Sigmoid colon (tissue), 7 donors: ENCODE measurements at places on chromosomes 13 and 19. TPM values are rescaled to one million over a fixed set of nuclear protein-coding genes. Genes with fewer than 3 reads are reported as not detected.

KLF1 gene
- not detected for total RNA-seq

DNA sequence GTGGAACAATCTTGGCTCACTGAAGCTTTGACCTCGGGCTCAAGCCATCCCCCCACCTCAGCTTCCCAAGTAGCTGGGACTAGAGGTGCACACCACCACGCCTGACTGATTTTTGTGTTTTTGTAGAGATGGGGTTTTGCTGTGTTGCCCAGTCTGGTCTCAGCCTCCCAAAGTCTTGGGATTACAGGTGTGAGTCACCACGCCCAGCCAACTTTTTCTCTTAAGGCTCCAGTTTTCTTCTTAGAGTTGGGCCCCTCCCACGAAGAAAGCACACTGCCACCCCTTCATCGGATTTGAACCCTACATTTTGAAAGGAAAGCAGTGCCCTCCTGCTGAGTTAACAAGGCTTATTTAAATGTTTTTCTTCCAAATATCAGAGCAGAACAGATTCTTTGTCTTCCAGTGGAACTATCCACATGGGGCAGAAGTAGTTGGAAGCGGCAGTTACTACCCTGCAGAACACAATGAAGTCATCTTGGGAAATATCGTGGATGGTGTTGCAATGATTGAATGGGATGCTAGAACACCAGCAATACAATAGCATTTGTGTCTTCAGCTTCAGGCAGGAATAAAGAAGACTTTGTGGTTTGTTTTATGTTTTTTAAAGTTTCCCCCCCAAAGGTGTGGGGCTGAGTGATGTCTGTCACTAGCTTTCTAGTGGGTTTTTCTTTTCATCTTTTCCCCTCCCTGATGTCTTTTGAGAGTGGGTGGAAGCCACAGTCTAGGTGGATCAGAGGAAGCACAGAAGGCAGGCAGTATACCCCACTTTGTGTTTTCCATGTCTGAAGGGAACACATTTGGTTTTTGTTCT is 8.9 kb downstream of the ACTN4 start:
- no peak for DNase-seq

DNA sequence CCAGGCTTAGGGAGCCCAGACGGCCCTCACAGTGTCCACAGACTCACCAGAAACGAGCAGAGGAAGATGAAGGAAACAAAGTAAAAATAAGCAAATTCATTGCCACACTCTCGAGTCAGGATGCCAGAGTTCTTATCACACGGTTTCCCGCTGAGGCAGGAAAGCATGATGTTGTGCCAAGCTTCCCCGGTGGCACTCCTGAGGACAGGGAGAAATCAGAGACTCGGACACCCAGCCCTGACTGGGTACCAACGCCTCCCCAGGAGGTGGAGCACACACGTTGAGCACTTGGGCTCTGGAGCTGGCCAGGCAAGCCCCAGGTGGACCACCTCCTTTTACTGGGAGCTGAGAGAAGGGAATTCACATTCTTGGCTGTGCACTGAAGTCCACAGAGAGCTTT is 81.5 kb downstream of the IER2 start:
- DNase-seq = no peak

ZNF296 gene
- not detected for total RNA-seq

GRCh38 chr13:63901630-63902029 is 2486.0 kb upstream of the PCDH20 start:
- no peak for DNase-seq

DNA sequence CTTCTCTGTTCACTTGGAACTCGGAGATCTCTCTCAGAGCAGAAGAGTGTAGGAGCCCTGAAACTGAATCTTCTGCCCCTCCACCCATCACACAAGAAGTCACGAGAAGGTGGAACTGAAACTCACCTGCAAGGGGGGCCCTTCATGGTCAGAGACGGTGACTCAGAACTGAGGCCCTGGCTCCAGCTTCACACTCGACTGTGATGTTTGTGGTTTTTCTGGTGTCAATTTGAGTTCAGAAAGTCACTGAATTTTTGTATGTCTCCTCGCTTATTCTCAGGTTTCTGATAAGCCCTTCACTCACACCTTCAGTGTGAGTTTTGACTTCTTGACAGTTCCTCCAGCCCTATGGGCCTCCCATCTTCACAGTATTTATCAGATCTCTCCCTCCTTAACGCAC is 23.1 kb downstream of the SIGLEC5 start:
- no peak for DNase-seq

DNA sequence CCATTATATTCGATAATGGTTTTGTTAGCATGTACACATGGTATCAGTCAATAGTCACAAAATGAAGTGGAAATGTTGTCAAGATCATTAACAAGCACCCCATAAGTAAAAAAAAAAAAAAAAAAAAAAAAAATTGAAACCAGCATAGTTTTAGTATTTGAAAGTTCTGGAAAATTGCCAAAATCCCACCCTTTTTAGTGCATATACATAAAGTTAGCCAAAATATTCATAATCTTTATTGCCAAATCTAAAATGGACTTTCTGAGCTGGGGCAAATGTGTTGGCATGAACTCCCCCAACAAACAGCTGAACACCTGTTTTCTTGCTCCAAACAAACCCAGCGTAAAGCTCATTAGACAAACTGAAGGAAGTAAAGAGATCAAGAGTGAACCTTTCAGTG is 73.9 kb downstream of the MZT1 start:
- no peak for DNase-seq

KLK1 gene
- not detected for total RNA-seq

- no peak for DNase-seq
Observed at GRCh38 chr13:49821216-49822009, 28.9 kb upstream of the KPNA3 start.

- no peak for DNase-seq
Observed at GRCh38 chr13:33730619-33731018, 87.3 kb upstream of the RFC3 start.

DNA sequence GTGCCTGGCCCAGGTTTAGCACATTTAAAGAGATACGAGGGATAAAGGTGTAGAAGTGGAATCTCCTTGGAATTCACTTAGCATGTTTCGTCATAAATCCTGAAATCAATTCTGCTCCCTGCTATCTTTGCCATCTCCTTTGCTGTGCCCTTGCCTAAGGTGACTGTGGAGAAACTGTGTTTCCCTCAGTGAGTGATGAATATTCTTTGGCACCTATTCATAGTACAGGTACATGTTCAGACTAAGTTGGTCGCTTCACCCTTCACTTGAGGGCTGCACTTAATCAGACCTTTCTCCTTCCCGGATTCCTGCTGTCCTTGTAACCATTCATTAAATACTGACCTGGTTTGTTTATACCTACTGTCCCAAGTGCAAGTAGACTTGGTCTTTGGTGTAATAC is 17.8 kb downstream of the PCCA start:
- no peak for DNase-seq

- peak; percentile 68 for DNase-seq
Observed at GRCh38 chr19:31127134-31127967, 221.9 kb downstream of the TSHZ3 start.

MBD3L2 gene
- total RNA-seq = not detected

- no peak for DNase-seq
Observed at GRCh38 chr13:26563713-26564112, 6.2 kb downstream of the WASF3 start.

ADPRHL1 gene
- total RNA-seq = 3.9 TPM

- no peak for DNase-seq
Observed at GRCh38 chr19:9130965-9131364, 4.2 kb upstream of the OR7G3 start.

SIGLEC9 gene
- total RNA-seq = 8.6 TPM

- DNase-seq = no peak
Observed at GRCh38 chr19:43966079-43966694, 15.2 kb downstream of the ZNF221 start.

- peak; percentile 68 for DNase-seq
Observed at GRCh38 chr13:43196086-43196621, 172.8 kb downstream of the DNAJC15 start.

CASP14 gene
- not detected for total RNA-seq

- no peak for DNase-seq
Observed at GRCh38 chr19:39590265-39590664, 12.1 kb upstream of the LGALS13 start.

GRCh38 chr19:58336820-58337219 is 10.0 kb downstream of the ZSCAN22 start:
- DNase-seq = no peak

DNA sequence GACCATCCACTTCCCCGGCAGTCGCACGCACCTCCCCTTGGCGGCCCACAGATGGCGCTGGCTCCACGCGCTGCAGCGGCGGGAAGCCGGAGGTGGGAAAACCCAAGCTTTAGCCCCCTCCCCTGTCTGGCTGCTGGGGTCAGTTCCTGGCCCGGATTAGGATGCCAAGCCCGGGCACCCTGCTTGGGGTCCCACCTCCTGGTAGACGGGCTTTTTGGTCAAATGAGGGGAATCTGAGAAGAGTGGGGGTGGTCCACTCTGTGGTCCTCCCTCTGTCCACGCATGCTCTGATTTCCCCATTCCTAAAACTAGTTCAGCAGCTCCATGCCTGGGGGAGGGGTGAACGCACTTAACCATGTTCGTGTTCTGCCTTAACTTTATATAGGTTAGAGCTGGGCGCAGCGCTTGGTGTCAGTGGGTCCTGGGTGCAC is 8.1 kb upstream of the ADGRE2 start:
- no peak for DNase-seq

GRCh38 chr13:77390391-77390790 is 63.5 kb upstream of the MYCBP2 start:
- no peak for DNase-seq

HNRNPL gene
- total RNA-seq = 160 TPM

PRTN3 gene
- not detected for total RNA-seq

GRCh38 chr13:84255226-84255797 is 373.0 kb upstream of the SLITRK1 start:
- no peak for DNase-seq

GRCh38 chr13:24192057-24192810 is 31.7 kb downstream of the SPATA13 start:
- no peak for DNase-seq

GRCh38 chr19:46471116-46471733 is at the start of gene PNMA8A:
Gene PNMA8A (minus strand): TSS chr19:46471563. CDS start chr19:46471035, 528 bp downstream.
- peak; percentile 86 for DNase-seq

GRCh38 chr19:13149628-13150186 is 468 bp downstream of the STX10 start:
- DNase-seq = peak; percentile 84

SLC1A6 gene
- not detected for total RNA-seq

DNA sequence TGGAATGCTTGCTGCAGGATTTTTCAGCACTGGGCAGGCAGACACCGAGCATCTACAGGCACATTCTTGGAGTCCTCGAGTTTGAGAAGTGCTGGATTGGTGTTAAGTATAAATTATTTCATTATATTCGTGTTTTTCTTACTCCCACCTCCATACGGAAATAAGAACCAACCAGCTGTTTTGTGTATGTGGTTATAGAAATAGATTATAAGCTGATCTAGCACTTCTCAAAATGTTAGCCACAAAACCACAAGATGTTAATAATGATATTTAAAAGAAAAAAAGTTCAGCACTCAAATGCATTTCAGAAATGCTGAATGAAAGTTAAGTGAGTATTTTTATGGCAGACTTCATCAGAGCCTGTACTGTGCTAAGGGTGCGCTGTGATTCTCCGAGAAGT is 24.0 kb upstream of the TEX29 start:
- DNase-seq = no peak

- no peak for DNase-seq
Observed at GRCh38 chr13:46665633-46666482, 112.9 kb downstream of the LRCH1 start.

RAB4B gene
- total RNA-seq = 21.3 TPM
